CD8-positive, alpha-beta memory T cell (primary cell): ENCODE measurements at places on chromosomes 5 and 9. TPM values are rescaled to one million over a fixed set of nuclear protein-coding genes. Genes with fewer than 3 reads are reported as not detected.

Gene CBY3
- 0.57 TPM for total RNA-seq

Gene SLC45A2
- not detected for total RNA-seq

Gene WNT8A
- not detected for total RNA-seq

Gene ITK
- 162 TPM for total RNA-seq

Gene BNC2
- not detected for total RNA-seq
